ENCODE measurements at places on chromosomes 11 and 22. TPM values are rescaled to one million over a fixed set of nuclear protein-coding genes. Genes with fewer than 3 reads are reported as not detected.

The NXPE4 gene
- polyA plus RNA-seq, result 0.14 TPM

The GRIA4 gene
- polyA plus RNA-seq, result 0.99 TPM

The IL17REL gene
- 0.06 TPM for polyA plus RNA-seq

The EFEMP2 gene
- 170 TPM for polyA plus RNA-seq

The PCSK7 gene
- 23.3 TPM for polyA plus RNA-seq

The MS4A12 gene
- polyA plus RNA-seq, result not detected

The MOB2 gene
- 34.8 TPM for polyA plus RNA-seq

The TMPRSS4 gene
- 35.8 TPM for polyA plus RNA-seq

All from left renal cortex interstitium (tissue), 4 donors.